ENCODE measurements at places on chromosomes 13 and 19.

GRCh38 chr19:20351244-20351643, 184.2 kb downstream of the ZNF486 start:
- DNase-seq = no peak

DNA sequence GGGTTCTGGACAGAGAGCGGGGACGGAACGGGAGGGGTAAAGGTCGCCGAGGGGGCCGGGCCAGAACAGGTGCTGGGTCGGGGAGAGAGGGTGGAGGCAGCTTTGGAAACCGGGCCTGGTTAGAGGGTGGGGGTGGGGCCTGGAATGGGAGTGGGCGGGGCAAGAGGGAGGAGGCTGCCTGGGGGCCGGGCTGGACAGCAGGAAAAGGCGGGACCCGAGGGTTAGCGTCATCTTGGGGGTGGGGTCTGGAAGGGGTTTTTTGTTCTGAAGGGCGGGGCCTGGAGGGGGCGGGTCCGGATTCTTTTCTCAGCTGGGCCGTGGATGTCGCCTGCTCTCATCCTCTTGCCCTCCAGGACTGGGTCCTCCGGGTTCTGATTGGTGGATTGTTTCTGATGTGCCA, 4.3 kb upstream of the ZNF813 start:
- no peak for DNase-seq

DNA sequence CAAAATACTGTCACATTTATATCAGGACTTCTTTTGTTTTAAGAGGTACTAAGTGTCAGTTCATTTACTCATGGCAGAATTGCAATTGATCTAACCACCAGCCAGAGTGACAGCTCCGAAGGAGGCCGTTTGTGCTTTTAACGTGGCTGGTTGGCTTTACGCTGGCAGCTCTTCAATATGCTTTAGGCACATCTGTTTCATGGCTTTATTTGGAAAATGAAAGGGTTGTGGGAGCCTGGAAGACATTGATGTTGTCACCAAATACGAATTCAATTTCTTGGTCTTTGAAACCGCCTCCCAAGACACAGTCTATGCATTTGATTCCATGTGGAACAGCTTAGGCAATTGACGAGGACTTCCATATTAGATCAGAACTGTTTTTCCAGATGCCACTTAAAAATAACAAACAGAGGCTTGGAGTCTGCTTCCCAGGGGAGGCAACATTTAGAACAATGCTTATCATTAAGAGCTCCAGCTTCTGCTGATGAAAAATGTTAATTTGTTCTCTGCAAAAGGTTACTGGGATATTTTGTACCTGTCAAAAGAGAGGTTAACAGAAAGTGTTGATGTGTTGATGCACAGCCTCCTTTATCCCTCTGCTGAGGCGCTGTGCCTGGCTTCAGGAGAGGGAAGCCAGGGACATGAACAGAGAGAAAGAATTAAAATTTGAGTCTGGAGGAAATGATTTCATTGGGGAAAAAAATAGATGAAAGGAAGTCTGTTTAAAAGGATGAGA, 64.0 kb upstream of the TNFRSF19 start:
- no peak for DNase-seq

DNA sequence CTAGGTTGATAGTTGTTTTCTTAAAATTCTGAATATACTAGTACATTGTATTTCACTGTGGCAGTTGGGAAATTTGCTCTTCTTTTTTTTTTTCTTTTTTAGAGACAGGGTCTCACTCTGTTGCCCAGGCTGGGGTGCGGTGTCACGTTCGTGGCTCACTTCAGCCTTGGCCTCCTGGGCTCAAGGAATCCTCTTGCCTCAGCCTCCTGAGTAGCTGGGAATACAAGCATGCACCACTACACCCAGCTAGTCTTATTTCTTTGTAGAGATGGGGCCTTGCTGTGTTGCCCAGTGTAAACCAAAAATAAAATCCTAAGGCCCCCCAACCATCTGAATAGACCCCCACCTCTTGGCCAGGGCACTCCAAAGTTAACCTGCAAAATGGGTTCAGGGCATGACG, 79.3 kb downstream of the FNDC3A start:
- no peak for DNase-seq

- DNase-seq = no peak
These were observed 20.2 kb downstream of the CACNG6 start for GRCh38 chr19:54011507-54012211.

- DNase-seq = no peak
These were observed 768.6 kb downstream of the UQCRFS1 start for GRCh38 chr19:28444362-28444761.

DNA sequence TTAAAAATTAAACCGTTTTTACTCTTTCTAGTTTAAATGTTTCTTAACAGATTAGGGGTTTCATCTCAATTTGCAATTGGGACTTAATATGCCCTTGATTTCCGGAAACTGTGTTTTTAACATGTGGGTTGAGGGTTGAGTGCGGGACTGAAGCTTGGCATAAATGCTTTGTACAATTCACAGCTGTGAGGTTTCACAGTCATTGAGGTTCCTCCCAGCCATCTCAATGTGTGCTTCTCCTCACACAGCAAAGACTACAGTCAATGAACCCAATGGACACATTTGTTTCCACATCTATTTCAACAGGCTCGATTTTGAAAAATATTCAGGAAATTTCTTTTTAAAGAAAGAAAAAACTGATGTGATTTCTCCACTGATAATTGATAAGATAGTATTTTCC, 328.6 kb downstream of the TBC1D4 start:
- no peak for DNase-seq

DNA sequence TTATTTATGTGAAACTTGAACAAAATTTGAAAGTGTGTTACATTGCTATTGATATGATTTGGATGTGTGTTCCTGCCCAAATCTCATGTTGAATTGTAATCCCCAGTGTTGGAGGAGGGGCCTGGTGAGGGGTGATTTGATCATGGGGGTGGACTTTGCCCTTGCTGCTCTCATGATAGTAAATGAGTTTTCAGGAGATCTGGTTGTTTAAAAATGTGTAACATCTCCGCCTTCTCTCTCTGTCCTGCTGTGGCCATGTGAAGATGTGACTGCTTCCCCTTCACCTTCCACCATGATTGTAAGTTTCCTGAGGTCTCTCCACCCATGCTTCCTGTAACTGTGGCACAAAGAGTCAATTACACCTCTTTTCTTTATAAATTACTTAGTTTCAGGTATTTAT, 1731.0 kb downstream of the SLITRK5 start:
- no peak for DNase-seq

- no peak for DNase-seq
These were observed 65.5 kb downstream of the TBC1D4 start for GRCh38 chr13:75416327-75417011.

DNA sequence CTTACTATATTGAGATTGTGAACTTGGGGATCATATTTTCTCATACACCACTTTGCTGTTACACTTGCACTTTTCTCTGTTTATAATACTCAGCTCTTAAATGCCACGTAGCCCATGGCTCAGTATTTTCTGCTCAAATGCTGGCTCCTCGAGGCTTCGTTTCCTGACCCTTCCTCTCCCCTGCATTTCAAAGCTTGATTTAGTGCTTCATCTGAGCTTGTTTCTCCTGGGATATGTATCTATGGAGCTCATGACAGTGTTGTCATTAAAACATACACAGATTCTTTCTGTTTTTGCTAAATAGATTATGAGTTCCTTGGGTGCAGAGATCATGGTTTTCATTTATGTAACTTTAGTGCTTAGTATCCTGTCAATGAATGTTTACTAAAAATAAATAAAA, 11.4 kb downstream of the CSNK1A1L start:
- no peak for DNase-seq

- no peak for DNase-seq
These were observed 95.6 kb downstream of the DLEU7 start for GRCh38 chr13:50747737-50748350.

DNA sequence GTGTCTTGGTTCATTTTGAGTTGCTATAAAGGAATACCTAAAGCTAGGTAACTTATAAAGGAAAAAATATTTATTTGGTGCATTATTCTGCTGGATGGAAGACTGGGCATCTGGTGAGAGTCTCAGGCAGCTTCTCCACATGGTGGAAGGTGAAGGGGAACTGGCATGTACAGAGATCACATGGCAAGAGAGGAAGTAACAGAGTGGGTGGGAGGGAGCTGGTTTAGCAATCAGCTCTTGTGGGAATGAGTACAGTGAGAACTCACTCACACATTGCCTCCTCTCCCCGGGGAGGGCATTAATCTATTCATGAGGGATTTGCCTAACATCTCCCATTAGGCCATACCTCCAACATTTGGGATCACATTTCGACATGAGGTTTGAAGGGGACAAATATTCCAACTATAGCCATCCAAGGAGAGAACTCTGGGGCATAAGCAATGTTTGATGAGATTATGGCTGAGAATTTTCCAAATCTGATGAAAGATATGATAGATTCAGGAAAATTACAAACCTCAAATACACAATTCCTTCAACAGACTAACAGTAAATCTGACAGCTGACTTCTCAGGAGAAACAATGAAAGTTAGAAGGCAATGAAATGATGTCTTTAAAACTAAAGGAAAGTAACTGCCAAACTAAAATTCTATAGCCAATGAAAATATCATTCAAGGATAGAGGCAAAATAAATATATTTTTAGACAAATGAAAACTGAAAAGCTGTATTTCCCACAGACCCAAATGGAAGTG, 52.5 kb downstream of the MTUS2 start:
- DNase-seq = no peak

Data from stimulated activated CD8-positive, alpha-beta memory T cell treated with anti-CD3 and anti-CD28 coated beads, Interleukin-4, amount 100 ng/mL, for 1 hour (primary cell).